BE2C (cell line): ENCODE measurements at places on chromosomes 11 and 22.

DNA sequence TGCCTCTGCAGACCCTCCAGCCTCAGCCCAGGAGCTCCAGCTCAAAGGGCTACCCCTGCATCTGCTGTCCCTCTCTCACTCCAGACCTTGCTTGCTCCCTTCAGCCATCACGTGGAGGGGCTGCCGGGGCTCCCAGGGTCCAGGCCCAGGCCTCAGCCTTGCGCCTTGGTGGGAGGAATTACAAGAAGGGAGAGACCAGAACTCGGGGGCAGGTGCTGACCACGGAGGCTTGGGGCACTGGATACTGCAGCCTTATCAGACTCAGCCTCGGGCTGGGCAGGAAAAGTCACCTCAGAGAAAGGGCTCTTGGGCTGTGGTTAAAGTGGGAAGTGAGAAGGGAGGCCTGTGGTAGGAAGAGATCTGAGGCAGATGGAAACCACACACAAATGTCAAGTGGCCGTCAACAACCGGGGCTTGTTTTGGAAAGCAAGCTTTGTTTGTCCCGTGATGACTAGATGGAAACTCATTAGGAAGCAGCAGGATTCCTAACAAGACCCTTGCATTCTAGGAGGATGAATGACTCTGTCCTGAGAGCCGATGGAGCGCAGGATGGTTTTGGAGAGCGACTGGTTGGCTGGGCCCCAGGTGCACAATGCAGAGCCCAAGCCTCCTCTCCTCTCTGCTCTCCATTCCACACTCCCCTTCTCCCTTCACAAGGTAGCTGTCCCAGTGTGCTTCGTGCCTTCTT is 1321.7 kb downstream of the TBC1D22A start:
- DNase-seq, result no peak

- no peak for DNase-seq
These were observed 62.2 kb downstream of the MICAL3 start for GRCh38 chr22:17962168-17962567.

GRCh38 chr11:2526808-2527381 is 82.1 kb downstream of the KCNQ1 start:
- peak; percentile 3 for DNase-seq

DNA sequence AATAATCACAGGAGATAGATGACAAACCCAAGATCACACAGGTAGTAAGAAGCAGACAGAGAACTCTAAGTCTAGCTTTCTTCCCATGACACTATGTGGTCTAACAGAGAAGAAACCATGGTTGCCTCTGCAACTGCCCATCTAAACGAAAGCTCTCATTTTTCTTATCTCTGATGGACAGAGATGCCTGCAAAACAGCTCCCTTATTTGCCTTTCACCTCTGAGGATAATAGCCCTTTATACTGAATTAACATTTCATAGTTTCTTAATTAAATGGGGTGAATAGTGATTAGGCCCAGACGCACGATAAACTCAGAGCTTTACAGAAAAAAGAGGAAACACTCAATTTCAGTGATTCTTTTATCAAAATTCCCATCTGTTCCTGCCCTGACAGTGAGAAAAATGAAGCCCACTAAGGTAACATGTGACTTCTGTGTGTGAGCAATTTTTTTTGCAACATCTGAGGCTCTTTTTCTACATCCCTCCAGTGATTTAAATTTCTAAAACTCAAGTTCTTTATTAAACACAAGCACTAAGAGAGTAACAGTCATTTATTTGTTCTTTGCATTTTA is 24.6 kb downstream of the OR2AG2 start:
- DNase-seq, result no peak

DNA sequence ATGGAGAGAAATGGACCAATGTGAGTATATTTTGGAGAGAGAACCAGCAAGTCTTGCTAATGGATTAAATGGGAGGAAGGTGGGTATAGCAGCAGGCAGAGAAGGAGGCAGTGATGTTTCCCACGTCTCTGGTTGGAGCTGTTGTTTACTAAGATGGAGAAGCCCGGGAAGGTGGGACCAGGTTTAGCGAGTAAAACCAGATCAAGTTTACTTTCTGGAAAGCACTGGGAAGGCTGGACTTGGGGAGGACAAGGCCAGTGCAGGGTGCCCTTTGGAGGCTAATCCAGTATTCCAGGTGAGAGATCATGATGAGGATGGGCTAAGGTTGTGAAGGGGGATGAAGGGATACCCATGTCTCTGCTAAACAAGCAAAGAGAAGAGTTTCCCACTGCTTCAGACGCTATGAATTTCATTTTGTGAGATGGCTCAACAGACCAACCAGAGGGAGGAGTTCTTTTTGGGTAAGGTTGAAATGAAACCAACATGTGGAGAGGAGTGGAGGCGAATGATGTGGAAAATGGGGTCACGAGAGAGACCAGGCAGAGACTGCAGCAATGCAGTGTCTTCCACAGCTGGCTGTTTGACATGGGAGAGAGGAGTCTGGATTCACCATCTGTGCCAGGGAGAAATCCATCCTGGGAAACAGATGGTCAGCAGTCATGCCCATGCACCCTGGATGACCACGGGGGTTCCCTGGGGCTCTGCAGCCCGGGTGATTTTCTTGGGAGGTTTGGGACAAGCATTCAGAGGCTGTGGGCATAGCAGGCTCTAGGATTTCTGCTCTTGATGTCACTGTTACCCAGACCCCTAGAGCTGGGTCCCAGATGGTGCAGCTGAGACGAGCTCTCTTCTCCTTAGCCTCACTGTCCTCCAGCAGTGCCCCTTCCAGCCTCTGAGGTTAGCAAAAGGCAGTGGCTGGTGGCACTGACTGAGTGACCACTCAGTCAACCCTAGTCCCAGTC is 24.9 kb downstream of the COMMD9 start:
- no peak for DNase-seq

- DNase-seq, result no peak
These were observed 23.2 kb upstream of the LMO1 start for GRCh38 chr11:8286886-8287285.

GRCh38 chr11:126113963-126114362 is 51.3 kb upstream of the CDON start:
- DNase-seq, result peak; percentile 37

DNA sequence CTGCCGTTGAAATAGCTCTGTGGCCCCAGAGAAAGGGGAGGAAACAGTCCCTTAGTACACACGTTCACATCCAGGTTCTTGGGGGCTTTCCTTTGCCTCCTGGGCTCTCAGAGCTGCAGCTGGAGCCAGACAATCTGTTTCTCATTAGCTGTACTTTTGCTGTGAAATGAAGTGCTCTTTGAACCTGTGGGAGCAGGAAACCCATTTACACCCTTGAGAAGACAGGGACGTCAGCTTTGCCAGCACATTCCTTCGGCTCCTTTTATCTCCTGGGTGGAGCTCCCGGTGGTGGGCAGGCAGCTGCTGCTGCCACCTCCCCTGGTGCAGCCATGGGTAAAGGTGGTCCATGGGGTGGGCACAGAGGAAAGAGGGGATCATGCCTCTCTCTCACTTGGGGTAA is 80.6 kb upstream of the TIMP3 start:
- no peak for DNase-seq

DNA sequence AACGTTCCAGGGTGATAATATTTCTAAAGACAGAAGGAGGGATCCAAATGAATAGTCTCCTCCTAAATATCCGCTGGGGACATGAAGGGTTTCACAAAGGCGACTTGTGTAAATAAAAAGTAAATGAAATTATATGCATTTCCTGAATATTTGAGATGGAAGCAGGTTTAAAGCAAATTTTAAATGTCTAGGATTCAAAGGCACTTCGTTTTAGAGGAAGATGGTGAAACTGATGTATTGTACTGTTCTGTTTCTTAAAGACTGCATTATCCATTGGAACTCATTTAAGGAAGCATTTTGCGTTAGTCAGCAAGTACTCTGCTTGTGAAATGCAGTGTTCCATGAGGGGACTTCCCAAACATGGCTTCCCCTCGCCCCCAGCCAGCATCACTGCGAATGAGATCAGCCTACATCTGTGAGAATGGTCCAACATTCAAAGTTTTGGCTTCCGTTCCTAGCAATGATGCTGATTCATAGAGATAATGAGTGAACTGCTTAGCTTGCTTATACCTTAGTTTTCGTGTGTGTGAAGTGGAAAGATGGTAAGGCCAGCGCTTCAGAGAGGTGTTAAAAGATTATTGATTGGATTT is 1.5 kb downstream of the RAB39A start:
- peak; percentile 44 for DNase-seq

GRCh38 chr22:34019190-34019845 is 99.0 kb upstream of the LARGE1 start:
- DNase-seq, result no peak

DNA sequence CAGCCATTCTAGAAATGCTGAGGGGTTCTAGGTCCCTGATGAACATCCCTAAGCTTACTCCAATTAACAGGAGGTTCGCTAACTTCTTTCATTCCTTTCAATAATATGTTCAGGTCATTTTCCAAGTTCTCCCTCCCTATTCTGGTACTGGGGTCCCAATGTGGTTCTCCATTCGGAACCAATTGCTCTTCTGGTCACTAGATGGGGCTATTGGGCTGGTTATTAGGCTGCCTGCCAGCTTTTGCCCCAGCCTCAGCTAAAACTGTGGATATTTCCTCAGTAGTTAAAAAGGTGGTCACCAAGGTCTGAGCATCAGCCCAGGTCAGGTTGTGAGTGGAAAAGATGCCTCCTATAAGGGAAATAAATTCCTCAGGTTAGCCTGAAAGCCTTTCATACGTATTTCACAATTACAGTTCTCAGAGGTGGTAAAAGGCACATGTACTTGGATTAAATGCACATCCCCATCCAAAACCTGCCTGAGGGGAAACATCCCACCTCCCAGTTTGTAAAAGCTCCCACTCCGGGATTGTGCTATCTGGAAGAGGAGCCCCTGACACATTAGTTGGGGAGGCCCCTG is 161.1 kb upstream of the CCDC179 start:
- DNase-seq, result peak; percentile 22

- DNase-seq, result no peak
These were observed 140.0 kb downstream of the ADAMTS15 start for GRCh38 chr11:130588471-130588870.

DNA sequence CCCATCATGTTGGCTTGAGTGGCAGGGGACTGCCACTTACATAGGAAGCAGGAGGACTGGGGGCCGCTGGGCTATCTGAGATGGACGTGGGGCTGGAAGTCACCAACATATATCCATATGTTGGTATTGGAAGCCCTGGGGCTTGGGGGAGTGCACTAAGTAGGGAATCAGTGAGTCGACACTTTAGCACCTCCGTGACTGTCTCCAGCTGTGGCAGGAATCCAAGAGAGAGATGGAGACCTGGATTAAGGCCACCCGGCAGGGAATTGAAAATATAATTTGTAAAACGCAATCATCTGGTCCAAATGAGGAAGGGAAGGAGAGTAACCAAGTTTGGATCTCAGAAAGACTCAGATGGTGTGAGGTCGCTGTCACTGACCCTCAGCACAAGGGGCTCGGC is 68.4 kb downstream of the ELFN2 start:
- DNase-seq, result no peak

DNA sequence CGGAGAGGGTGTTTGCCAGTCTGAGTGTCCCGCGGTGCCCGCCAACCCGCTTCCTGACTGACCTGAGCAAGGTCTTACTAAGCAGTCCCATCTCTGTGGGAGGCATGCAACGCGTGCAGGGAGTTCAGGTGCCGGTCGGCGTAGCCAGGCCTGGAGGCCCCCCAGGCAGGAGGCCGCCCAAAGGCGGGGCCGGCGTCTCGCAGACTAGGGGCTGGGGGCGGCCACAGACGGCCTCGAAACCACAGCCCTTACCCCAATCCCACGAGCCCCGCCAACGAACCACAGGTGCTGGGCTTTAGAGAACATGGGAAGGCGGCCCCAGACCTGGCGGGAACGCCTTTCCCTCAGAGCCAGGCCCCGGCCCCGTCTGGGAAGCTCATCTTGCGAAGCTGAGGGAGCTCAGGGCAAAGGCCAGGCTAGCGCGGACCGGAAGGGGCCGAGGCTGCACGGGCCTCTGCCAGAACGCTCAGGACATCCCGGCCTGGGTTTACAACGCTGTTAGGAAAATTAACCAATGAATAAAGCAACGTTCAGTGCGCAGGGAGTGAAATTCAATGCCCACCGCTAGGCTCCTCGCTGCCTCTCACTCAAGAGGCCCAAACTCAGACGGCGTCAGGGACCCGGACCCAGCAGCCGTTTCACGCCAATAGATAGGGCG is 2.1 kb upstream of the MTFP1 start:
- DNase-seq, result peak; percentile 30

DNA sequence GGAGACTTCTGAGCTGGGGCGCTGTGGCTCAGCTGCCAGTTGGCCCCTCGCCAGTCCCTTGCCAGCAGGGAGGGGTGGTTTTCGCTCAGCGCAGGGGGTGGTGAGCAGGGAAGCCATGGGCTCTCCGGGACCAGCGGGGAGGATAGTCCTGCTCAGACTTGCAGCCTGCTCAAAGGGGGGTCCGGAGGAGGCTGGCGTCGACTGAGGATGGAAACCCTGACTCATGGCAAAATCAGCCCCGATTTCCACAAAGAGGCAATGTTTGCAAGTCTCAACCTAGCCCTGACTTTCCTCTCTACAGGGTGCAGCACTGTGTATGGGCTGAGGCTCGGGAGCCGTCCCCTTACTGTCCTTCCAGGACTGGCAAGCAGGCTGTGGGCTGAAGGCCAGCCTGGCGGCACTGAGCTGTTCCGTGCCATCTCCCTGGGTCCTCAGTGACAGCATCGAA is 35.1 kb downstream of the FBLN1 start:
- peak; percentile 63 for DNase-seq

- DNase-seq, result peak; percentile 86
These were observed 28.9 kb downstream of the AP1B1 start for GRCh38 chr22:29359469-29359868.

GRCh38 chr11:58047818-58048217 is 17.1 kb downstream of the OR6Q1 start:
- no peak for DNase-seq

DNA sequence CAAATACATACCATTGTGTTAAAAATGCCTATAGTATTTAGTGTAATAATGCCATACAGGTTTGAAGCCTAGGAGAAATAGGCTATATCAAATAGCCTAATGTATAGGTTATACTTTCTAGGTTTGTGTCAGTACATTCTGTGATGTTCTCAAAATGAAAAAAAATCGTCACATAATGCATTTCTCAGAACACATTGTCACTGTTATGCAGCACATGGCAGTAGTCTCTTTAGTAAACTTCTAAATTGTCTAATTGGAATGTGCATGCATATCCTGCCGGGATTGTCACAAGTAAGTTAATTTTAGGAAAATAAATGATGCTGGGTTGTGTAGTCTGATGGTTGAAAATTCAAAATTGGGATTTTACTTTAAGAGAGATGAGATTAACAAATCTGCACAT is 920.1 kb upstream of the CNTN5 start:
- no peak for DNase-seq

GRCh38 chr11:43419460-43419859 is 60.7 kb downstream of the TTC17 start:
- DNase-seq, result peak; percentile 27

DNA sequence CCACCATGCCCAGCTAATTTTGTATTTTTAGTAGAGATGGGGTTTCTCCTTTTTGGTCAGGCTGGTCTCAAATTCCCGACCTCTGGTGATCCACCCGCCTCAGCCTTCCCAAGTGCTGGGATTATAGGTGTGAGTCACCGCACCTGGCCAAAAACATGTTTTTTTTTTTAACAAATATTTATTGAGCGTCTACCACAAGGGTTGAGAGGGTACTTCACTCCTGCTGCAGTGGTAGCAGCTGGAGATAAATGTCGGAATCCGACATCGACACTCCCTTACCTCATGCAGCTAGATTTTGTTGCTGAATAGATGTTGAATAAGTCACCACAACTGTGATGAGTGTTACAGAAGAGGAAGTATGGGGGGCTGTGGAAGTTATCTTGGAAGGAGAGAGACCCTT is 971 bp downstream of the DNAJB13 start:
- DNase-seq, result no peak
